Thoracic aorta (tissue), 2 donors: ENCODE measurements at places on chromosomes 2 and 18. TPM values are rescaled to one million over a fixed set of nuclear protein-coding genes. Genes with fewer than 3 reads are reported as not detected.

BOLL gene
- total RNA-seq, result not detected

SMYD1 gene
- total RNA-seq, result not detected

CEP192 gene
- total RNA-seq, result 27.2 TPM

SGPP2 gene
- total RNA-seq, result not detected

MALT1 gene
- total RNA-seq, result 17.7 TPM

LIMS3 gene
- total RNA-seq, result 16.3 TPM

CCNT2 gene
- 49.6 TPM for total RNA-seq

CYP27A1 gene
- 31.6 TPM for total RNA-seq

LINC00305 gene
- total RNA-seq, result not detected

CFC1 gene
- not detected for total RNA-seq

NCKAP1 gene
- total RNA-seq, result 159 TPM

ZSWIM2 gene
- not detected for total RNA-seq

POU3F3 gene
- total RNA-seq, result 1.4 TPM

RNF25 gene
- 19.0 TPM for total RNA-seq

MAL gene
- total RNA-seq, result not detected

WNT6 gene
- total RNA-seq, result 2.5 TPM

MDH1B gene
- total RNA-seq, result 1.4 TPM

TUBA4B gene
- total RNA-seq, result not detected

REG3A gene
- 8.3 TPM for total RNA-seq

AFF3 gene
- total RNA-seq, result 20.1 TPM

TRMT61B gene
- 6.0 TPM for total RNA-seq

CXCR1 gene
- 0.41 TPM for total RNA-seq

ACKR3 gene
- 68.8 TPM for total RNA-seq

OTOS gene
- not detected for total RNA-seq

ELOA2 gene
- total RNA-seq, result not detected

KLF7 gene
- 28.3 TPM for total RNA-seq

ABHD1 gene
- 0.27 TPM for total RNA-seq

GPR35 gene
- total RNA-seq, result 3.4 TPM

SLC11A1 gene
- 190 TPM for total RNA-seq

NEB gene
- 8.6 TPM for total RNA-seq

FAM161A gene
- 13.8 TPM for total RNA-seq

MSTN gene
- total RNA-seq, result 1.3 TPM

STPG4 gene
- total RNA-seq, result not detected

THOC1 gene
- 57.4 TPM for total RNA-seq

AQP12B gene
- not detected for total RNA-seq

CHRNA1 gene
- total RNA-seq, result not detected

ATP6V1C2 gene
- total RNA-seq, result 5.3 TPM

ODC1 gene
- total RNA-seq, result 123 TPM

HOXD13 gene
- total RNA-seq, result not detected

MYO7B gene
- total RNA-seq, result 0.14 TPM

DDX18 gene
- total RNA-seq, result 46.4 TPM

DYSF gene
- 13.0 TPM for total RNA-seq

DNAJC5G gene
- total RNA-seq, result not detected

NT5C1B gene
- not detected for total RNA-seq

BCL11A gene
- total RNA-seq, result 0.41 TPM

PSMA8 gene
- not detected for total RNA-seq

TMEM178A gene
- 6.5 TPM for total RNA-seq

HAAO gene
- total RNA-seq, result 33.7 TPM

GREB1L gene
- total RNA-seq, result 20.0 TPM

DLGAP1 gene
- total RNA-seq, result 19.0 TPM

UGT1A4 gene
- not detected for total RNA-seq

SAP130 gene
- total RNA-seq, result 8.7 TPM

EIF2AK3 gene
- total RNA-seq, result 23.8 TPM

CASP8 gene
- 11.5 TPM for total RNA-seq

RNU2-63P gene
- not detected for total RNA-seq

CEBPZOS gene
- 25.5 TPM for total RNA-seq

COL4A3 gene
- 29.6 TPM for total RNA-seq

DSG4 gene
- total RNA-seq, result not detected

MYO1B gene
- total RNA-seq, result 79.4 TPM
